Neural progenitor cell (in vitro differentiated cells): ENCODE measurements at places on chromosomes 6 and 20. TPM values are rescaled to one million over a fixed set of nuclear protein-coding genes. Genes with fewer than 3 reads are reported as not detected.

DNA sequence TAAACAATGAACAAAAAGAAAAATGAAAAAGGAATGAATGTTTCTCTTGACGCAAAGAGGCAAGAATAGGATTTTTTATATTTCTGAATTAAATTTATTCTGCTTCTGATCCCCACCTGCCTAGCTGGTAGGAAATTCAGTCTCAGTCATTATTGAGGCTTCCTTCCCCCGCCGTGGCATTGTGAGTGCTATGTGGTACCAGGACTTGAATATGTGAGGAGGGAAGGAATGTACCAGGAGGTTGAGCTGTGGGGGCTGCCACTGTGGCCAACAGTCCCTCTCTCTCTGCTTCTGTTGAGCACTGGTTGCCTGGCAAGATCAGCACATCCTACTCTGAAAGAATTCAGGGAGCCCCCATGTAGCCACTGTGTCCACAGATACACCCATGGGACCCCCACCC is 368.1 kb upstream of the JARID2 start:
- no peak for DNase-seq

- DNase-seq = no peak
These were observed 25.7 kb upstream of the RHAG start for GRCh38 chr6:49662231-49662891.

DNA sequence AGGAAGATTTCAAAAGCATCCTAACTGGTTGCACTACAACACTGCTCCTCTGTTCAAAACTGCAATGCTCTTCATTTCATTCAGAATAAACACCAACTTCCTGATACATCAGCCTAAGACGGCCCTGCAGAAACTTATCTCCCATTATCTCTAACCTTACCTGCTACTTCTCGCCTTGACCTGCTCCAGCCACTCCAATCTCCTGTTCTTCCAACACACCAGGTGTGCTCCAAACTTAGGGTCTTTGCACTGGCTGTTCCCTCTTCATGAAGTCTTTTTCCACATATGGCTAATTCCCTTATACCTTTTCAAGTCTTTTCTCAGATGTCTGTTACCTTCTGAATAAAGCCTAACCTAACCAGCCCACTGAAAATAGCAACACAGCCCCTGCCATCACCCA is 32.1 kb downstream of the PHIP start:
- no peak for DNase-seq

GRCh38 chr6:52395969-52396368 is 24.2 kb upstream of the EFHC1 start:
- no peak for DNase-seq

GRCh38 chr6:29553268-29554057 is 6.1 kb downstream of the UBD start:
- DNase-seq = peak; percentile 92

DNA sequence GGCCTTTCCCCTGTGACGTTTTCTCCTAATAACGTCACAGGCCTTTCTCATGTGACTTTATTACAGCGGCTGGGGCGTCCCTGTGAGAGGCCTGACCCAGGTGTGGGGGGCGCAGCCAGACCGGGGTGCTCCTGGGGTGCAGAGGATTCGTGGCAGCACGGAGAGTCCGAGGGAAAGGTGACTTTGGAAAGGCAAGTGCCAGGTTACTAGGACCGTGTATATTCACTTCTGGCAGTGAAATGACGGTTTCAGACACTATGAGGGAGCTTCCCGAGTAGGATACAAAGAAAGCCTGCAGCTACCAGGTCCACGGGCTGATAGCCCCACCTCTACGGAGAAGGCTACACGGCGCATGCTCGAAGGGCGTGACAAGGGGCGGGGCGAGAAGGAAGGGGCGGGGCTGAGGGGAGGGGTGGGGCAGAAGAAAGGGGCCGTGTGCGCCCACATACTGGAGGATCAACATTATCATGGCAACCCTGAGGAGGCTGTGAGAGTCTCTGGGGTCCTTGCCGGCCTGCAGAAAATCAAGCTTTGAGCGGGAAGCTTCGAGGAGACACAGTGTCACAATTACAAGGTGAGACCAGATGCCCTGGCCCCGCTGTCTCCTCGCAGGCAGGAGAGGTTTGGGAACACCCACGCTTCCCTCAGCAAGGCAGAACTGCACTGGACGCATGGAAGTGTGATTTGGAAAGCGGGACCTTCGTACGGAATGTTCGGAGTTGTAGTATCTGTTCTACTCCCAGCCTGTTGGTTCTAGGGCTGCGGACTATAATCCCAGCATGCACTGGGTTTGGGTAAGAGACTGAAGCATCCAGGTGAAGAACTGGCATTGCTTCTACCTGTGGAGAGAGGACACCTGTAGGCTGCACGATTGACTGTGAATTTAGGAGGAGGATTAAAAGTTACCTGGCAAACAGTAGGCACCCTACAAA is 54.4 kb upstream of the ZNF337 start:
- DNase-seq = peak; percentile 19

- no peak for DNase-seq
These were observed 15.4 kb upstream of the SLPI start for GRCh38 chr20:45269754-45270270.

DNA sequence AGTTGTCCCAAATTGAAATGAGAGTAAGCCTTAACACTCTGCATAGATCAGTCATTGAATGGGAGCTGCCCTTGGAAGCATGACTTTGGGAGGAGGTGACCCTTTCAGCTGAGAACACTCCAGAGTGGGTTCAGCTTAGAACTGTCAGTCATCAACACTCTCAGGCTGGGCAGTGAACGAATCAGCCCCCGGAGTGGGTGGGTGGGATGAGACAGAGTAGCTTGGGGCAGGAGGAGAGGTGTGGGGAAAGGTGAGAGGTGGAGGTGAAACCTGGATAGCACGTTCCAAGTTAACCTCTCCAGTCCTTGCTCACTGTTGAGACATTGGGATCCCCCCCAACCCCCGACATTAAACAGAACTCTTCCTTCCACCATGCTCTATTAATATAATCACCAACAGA is 55.3 kb upstream of the TPD52L1 start:
- DNase-seq = no peak

DNA sequence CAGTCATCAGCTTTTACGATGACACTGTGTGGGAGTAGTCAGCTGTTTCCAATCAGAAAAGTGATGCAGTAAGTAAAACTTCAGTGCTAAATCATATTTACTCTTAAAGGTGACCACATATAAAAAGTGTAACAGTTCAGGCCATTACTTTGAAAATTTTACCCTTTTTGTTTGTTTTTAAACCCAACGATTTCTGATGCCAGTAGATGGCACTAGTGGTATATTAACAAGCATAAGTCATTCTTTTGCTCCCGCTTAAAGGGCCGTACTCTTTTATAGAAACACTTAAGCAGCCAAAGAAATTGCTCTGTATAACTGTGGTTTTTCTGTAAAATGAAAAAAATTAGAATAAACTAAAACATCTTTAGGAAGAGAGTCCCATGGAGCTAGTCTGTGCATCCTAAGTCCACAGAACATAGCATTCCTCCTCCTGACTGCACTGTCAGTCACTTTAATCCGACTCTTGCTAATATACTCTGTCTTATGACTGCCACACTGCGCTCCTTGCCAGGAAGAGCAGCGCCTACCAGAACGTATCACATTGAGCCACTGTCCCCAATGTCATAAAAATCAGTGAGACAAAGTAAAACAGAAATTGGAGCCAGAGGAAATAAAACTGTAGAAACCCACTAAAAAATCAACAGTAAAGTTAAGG is 25.0 kb downstream of the HEBP2 start:
- DNase-seq = peak; percentile 64

- no peak for DNase-seq
These were observed 84.0 kb downstream of the HFE start for GRCh38 chr6:26170951-26171841.

GRCh38 chr6:117359581-117359980 is 66.2 kb downstream of the ROS1 start:
- DNase-seq = no peak

GRCh38 chr6:81812401-81812800 is 59.9 kb upstream of the TENT5A start:
- DNase-seq = no peak

- no peak for DNase-seq
These were observed 86.2 kb upstream of the PTPRK start for GRCh38 chr6:128606611-128607010.

- DNase-seq = no peak
These were observed 3.6 kb upstream of the CSTL1 start for GRCh38 chr20:23435626-23436539.

DNA sequence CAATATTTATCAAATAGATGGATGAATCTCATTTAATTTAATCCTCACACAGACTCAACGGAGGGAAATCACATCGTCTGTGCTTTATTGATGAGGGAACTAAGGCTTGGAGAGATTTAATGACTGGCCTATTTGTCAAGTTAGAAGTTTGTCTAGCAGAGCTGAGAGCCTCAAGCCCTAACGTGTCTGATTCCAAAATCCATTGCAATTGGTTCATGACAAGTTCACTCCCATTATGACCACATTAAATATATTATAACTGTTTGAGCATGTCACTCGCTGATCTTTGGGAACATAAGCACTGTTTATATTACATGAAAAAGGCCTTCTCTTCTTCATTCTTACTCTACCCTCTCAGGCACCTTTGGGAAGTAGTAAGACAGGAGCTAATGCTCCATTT is 89.4 kb upstream of the SIRPA start:
- no peak for DNase-seq

DNA sequence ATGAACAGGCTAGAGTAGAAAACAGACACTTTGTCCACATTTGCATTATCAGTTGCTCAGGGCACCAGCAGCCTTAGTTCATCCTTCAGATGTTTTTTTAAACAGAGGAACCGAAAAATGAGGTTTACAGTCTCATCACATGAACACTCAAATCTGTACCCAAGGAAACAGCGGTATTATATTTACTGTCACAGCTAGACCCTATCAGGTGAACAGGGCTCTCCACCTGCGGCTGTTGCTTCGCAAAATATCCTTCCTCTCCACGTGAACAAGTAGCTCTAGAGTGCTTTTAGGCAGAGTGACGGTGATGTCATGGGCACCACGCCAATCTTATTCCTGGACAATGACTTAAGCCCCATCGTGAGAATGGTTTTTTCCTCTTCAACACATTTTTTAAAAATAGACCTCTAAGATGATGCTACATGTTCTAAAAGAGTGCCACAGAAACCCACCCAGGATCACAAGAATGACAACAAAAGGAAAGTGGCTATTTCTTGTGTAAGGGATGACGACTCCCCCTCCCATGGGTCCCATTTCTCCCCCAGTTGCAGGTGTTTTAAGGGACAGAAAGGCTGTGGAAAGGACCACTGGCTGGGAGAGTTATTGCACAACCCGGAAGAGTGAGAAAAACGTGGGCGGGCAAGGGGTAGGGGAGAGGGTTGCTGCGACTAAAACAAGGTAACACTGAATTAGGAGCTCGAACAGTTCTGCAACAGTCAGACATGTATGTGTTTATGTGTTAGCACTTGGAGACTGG is 77.7 kb downstream of the EFHC1 start:
- no peak for DNase-seq

DNA sequence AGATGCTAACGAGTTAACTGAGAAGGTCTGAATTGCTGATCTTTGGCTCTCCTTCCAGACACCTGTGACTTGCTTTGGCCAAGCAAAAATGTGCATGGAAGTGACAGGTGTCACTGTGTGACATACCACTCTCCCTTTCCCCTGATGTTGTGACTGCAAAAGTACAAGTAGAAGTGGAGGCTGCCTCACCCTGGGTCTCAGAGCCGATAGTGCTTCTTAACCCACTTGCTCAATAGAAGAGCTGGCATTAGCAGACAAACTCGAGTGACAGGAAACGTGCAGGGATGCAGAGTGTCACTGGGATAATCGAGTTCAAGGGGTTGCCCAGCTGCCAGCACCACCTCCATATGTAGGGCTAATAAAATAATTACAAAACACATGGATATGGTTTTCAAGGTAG is 16.4 kb upstream of the SPO11 start:
- DNase-seq = no peak

DNA sequence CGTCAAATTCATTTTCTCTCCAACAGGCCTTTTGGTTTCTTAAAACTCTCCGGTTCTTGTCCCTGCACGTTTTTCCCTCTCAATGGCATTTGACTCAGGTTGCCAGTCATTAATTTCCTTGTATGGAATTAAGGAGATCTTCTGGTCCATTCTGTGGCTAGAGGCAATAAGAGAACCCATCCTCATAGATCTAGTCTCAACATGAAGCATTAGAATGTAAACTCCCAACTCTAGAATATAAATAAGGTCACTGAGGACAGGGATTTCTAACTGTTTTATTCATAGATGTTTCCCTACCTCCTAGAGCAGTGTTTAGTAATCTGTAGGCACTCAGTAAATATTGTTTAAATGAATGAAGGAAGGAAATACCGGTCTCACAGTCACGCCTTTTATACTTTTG is 185.2 kb upstream of the FLRT3 start:
- no peak for DNase-seq

DNA sequence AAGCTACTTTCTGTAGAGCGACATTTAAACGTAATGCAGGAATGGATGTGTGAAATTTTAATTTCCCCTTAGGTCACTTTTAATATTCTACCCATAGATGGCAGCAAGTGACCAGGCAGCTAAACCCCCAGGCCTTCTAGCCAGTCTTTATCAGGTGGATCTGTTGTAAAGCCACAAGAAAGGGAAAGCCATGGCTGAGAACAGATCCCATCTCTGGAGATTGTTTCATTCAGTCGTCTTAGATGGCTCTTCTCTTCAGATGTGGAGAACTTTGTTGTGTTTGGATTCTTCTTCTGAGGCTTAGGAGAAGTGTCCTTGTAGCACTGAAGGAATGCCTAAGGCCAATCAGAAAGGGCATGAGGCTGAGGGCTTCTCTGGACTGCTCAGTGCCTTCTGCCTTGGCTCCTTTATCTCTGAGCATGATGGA is 15.8 kb upstream of the RNF182 start:
- peak; percentile 82 for DNase-seq

GRCh38 chr6:31462964-31463870 is 34.7 kb upstream of the MICB start:
- peak; percentile 89 for DNase-seq

- no peak for DNase-seq
These were observed 105.7 kb downstream of the RNASET2 start for GRCh38 chr6:166850677-166851076.

GRCh38 chr20:57986666-57987065 is 241.8 kb downstream of the ANKRD60 start:
- no peak for DNase-seq

DNA sequence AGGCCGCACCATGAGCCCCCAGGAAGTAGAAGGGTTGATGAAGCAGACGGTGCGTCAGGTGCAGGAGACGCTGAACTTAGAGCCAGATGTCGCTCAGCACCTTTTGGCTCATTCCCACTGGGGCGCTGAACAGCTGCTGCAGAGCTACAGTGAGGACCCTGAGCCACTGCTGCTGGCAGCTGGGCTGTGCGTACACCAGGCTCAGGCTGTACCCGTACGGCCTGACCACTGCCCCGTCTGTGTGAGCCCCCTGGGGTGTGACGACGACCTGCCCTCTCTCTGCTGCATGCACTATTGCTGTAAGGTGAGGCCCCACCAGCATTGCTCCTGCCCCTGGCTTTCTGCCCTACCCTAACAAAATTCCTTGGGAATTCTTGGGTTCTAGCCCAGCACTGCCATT is 13.1 kb downstream of the DNPH1 start:
- no peak for DNase-seq

GHRH gene
- total RNA-seq = 3.2 TPM in 1 of 2 replicates, not detected in the other

EHMT2 gene
- total RNA-seq = 93.3 and 189 TPM in 2 replicates

RIPPLY2 gene
- not detected in 2 replicates for total RNA-seq

SYCP2 gene
- total RNA-seq = 0.06 and 0.88 TPM in 2 replicates

BEND6 gene
- 0.90 and 2.4 TPM in 2 replicates for total RNA-seq

LZTS3 gene
- 3.7 and 12.5 TPM in 2 replicates for total RNA-seq

RCAN2 gene
- total RNA-seq = 5.8 and 6.7 TPM in 2 replicates

HLA-DQA2 gene
- total RNA-seq = not detected in 2 replicates

DDO gene
- total RNA-seq = not detected in 2 replicates

BPIFB2 gene
- not detected in 2 replicates for total RNA-seq

FRMD1 gene
- total RNA-seq = 0.09 TPM in 1 of 2 replicates, not detected in the other

PRL gene
- total RNA-seq = not detected in 2 replicates

GRIK2 gene
- total RNA-seq = 0.88 and 1.5 TPM in 2 replicates

GRM1 gene
- total RNA-seq = 0.50 and 0.79 TPM in 2 replicates

OXT gene
- not detected in 2 replicates for total RNA-seq
